ENCODE measurements at places on chromosomes 1 and 21.

- DNase-seq: no peak
Observed at GRCh38 chr1:239354231-239354630, 32.1 kb upstream of the CHRM3 start.

GRCh38 chr1:238767321-238767720 lies 619.0 kb upstream of the CHRM3 start:
- no peak for DNase-seq

- DNase-seq: no peak
Observed at GRCh38 chr1:167661527-167662426, 31.7 kb downstream of the RCSD1 start.

DNA sequence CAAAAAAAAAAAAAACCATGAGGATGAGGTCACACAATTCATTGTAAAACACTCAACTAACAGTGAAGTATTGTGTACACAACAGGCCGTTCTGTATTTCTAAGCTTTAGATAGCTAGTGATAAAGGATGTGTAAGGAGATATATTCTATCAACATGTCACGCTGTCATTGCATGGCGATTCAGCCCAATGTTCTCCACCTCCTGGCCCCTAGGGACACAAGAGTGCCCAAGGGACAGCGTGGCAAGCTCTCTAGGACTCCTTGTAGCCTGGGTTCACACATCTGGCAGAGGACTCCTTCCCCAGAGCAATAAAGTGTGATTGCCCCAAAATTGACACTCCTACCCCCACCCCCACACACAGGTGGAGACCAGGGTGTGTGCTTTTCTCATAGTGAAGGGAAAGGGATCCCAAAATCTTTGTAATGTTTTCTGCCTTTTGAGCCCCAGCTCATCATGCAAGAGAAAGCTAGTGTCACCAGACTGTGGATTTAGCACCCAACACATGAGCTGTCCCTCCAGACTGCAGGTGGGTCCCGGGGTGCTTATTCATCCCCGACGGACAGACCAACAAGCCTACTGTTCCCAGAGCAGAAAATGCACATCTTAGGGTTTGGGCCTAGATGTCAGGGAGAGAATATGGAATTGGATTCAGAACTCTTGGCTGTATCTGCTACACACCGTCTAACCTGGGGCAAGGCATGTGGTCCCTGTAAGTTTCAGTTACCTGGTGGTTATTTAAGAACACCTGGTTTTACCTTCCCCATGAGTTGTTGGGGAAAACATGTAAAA lies 11.5 kb downstream of the TMPRSS3 start:
- no peak for DNase-seq

DNA sequence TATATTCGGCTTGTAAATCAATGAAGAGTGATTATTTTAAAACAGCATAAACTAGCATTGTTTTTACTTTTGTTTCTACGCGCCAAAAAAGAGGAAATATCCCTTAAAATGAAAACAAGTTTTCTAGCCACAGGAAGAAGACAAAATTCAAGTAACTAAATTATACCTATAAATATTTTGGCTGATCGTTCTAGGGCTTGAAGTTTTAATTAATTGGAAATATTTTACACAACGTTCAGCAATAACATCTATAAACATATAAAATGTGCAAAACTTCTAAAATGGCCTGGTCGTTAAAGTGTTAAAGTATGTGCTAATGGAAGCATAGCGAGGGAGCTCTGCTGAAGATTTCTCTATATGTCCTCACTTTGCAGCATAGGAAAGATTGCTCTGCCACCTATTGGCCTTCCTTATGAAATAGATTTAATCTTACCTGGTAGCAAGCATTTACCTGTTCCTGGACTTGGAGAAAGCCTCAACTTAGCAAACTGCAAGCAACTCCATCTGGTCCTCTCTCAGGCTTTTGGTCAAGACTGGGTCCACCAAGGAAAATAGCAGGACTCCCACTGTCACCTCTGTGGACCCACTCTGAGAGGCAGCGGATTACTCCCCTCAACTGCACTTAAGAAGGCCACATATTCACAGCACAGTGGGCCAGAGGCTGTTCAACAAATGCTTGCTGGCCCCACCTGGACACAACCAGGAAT lies 351.3 kb upstream of the RUNX1 start:
- DNase-seq: peak; percentile 1

DNA sequence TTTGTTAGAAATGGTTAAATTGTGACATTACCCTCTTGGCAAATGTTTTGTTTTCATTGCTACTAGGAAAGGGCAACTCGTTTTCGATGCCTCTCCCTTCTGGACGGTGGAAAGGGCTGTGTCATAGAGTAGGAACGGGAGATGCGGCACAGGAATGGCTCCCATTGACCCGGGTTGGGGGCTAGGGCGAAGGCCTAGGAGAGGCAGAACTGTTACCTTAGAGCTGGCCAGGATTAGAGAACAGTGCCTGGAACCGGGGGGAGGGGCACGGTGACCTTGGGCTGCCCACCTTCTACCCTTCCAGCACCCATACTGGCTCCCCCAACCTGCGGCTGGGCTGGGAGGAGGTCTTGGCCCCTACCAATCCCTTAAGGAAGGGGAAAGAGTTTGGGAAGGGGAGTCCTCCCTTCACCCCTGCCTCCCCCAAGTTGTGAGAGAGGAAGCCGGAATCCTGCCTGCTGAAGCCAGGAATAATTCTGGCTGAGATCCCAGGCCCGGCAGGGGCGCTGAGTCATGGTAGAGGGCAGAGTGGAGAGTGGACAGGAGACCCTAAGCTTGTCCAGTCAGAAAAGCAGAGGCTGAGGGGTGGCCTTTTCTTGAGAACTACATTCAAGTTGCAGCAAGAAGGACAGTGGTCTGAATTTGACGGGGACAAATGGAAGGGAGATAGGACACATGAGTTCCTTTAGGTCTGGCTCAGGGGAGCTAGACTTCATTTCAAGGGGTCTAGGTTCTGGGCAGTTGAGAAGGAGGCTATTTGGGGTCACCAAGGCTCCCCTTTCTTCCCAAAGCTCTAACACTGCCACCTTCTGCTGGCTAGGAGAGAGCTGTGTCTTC lies 8.2 kb downstream of the LMNA start:
- DNase-seq: no peak

DNA sequence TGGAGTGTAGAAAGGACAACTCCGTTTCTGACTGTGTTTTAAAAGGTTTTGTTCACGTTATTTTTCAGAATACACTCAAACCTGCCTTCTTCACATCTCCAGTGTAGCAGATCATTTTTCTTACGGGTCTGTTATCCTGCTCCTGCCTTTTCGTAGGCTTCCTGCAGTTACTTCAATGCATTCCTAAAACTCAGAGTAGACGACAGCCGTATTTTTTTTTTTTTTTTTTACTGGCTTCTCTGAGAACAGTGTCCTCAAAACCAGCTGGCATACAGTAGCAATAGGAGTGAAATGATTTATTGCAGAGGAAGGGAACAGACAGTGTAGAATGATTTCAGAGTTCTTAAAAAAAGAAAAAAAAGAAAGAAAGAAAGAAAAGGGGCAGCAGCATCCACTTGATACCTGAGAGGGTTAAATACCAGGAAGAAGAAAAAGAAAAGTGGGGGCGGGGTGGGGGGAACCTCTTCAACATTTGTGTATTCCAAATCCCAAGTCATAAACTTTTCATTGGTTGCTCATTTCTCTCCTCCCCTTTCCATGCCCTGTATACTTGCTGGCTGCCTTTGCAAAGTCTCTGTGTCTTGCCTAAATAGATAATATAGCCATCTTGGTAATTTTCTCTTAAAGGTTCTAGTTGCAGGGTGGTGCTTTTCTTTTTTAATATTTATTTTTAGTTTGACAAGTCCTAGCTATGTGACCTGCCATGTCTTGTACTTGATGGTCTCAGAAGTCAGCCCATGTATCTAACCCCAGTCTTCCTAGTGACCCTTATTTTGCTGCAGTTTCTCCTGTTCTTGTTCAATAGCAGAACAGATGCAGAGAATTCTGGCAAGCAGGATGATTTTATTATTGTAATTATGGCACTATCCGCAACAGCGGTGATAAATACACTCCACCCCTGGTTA lies 2.8 kb downstream of the TGFB2 start:
- DNase-seq: no peak

- no peak for DNase-seq
Observed at GRCh38 chr21:17636711-17637110, 24.0 kb upstream of the BTG3 start.

GRCh38 chr1:14677292-14677971 lies 78.9 kb downstream of the KAZN start:
- DNase-seq: no peak

DNA sequence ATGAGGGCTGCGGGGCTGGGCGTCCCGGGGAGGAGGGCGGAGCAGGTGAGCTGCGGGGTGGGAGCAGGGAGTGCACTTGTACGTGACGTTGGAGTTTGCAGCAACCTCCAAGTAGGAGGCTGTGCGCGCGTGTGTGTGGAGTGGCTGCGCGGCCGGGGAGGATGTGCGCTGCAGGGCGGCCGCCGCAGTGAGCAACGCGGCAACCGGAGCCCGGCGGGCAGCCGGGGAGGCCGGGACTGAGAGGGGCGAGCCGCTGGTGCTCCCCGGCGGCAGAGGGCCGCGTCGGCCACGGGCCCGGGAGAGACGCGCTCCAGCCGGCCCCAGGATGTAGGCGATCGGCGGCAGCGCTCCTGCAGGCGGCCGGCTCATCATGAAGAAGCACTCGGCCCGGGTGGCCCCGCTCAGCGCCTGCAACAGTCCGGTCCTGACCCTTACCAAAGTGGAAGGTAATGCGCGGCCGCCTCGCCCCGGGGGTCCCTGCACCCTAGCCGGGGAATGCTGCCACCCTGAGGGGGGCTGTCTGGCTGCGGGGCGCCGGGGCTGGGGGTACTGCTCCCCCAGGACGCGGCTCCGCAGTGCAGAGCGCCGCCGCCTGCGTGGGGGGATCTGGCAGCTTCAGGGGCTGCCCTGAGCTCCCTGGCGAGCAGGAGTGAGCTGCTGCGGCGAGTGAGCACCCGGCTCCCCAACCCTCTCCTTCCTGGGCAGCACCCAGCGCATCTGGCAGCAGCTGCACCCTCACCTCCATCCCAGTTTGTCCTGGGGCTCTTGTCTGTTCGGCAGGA lies 158.9 kb upstream of the COA6 start:
- DNase-seq: no peak

DNA sequence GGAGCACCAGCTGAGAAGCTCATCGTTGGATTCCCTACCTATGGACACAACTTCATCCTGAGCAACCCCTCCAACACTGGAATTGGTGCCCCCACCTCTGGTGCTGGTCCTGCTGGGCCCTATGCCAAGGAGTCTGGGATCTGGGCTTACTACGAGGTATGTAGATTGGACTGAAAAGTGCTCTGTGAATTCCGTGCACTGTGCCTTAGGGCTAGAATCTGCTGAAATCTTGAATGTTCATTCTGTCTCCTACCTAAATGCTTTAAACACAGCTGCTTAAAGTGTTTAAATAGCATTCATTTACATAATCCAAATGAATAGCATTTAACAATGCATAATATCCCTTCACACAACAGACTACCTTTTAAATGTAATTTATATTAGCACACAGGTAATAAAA lies 27.9 kb downstream of the CHIA start:
- DNase-seq: no peak

DNA sequence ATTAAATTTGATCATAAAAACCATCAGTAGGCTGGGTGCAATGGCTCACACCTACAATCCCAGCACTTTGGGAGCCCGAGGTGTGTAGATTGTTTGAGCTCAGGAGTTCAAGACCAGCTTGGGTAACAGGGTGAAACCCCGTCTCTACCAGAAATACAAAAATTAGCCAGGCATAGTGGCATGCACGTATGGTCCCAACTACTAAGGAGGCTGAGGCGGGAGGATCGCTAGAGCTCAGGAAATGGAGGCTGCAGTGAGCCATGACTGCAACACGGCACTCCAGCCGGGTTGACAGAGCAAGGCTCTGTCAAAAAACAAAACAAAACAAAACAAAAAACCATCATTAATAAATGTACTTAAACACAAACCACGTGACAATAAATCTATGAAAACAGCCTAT lies 61.0 kb downstream of the ARID4B start:
- DNase-seq: no peak

GRCh38 chr21:17570786-17571185 lies 41.9 kb downstream of the BTG3 start:
- no peak for DNase-seq

GRCh38 chr1:90821152-90821787 lies 104.2 kb upstream of the BARHL2 start:
- no peak for DNase-seq

DNA sequence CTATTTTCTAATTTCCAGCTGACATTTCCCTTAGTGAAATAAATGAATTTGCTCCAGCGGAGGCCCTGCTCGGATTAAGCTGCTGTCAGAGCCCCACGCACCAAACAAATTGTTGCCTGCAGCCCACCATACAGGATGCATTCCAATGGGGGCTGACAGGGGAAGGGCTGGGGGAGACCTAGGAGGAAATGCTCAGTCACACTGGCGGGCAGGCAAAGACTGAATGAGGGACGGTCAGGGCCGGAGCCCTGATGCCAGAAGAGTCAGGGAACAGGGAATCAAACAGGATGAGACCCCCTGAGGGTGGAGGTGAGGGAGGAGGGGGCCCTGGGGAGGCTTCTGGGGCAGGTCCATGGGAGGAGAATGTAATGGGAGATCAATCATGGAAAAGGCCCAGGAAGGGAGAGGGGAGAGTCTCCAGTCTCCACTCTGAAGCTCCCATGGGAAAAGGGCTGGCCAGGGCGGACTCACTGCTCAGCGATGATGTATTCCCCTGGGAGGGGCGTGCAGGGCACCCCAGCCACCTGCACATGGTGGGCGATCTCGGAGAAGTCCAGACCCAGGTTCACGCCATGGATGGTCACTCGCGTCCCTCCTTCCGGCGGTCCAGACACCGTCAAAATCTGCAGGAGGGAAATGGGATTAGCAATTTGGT lies 149.4 kb upstream of the CD34 start:
- DNase-seq: no peak

DNA sequence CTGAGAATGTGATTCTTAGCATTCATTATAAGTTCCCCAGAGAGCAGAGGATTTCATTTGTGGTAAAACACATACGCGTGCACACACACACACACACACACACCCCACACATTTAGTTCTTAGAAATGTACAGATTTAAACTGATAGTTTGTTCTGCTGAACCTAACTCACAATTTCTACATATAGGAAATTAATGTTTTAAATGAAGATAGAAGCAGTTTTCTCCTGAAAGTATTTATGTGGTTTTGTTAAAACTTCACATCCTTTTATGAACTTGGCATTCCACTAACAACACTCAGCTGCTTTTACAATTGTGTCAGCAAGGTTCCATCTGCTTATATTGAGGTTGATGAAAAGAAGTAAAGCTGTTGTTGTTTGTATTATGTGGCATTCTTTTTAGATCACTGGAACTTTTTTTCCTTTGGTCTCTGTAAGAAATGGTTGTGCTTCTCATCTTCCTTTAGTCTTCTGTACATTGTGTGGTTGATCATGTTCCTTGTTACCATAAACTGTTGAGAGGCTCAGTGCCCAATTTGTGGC lies 41.6 kb downstream of the AK4 start:
- no peak for DNase-seq

- no peak for DNase-seq
Observed at GRCh38 chr1:32199717-32200072, 700 bp upstream of the CCDC28B start.

- no peak for DNase-seq
Observed at GRCh38 chr1:234705615-234706014, 95.6 kb upstream of the IRF2BP2 start.

GRCh38 chr1:88191917-88192316 lies 492.2 kb upstream of the PKN2 start:
- DNase-seq: no peak
